Mammary microvascular endothelial cell (primary cell): ENCODE measurements at places on chromosomes 1 and 21. TPM values are rescaled to one million over a fixed set of nuclear protein-coding genes. Genes with fewer than 3 reads are reported as not detected.

Gene IL12RB2
- not detected in 2 replicates for total RNA-seq

Gene COL9A2
- 0.10 TPM in 1 of 2 replicates, not detected in the other for total RNA-seq

Gene APCS
- total RNA-seq: not detected in 2 replicates

Gene TMPRSS15
- total RNA-seq: not detected in 2 replicates

Gene PTPN22
- total RNA-seq: 3.1 TPM in 2 replicates

Gene FCRL2
- not detected in 2 replicates for total RNA-seq

Gene LCE1A
- not detected in 2 replicates for total RNA-seq

Gene MORC3
- total RNA-seq: 13.3 and 14.0 TPM in 2 replicates

Gene NBPF6
- total RNA-seq: not detected in 2 replicates

Gene FCN3
- total RNA-seq: 0.64 and 2.3 TPM in 2 replicates

Gene S100A7A
- not detected in 2 replicates for total RNA-seq

Gene PRCC
- 35.0 and 45.1 TPM in 2 replicates for total RNA-seq

Gene ANGPTL3
- not detected in 2 replicates for total RNA-seq

Gene ARHGEF19
- total RNA-seq: 3.0 and 4.8 TPM in 2 replicates

Gene LCE1E
- not detected in 2 replicates for total RNA-seq

Gene DMBX1
- total RNA-seq: not detected in 2 replicates

Gene KCNJ9
- total RNA-seq: not detected in 2 replicates

Gene ERG
- total RNA-seq: 62.9 and 65.4 TPM in 2 replicates

Gene WDR64
- total RNA-seq: not detected in 2 replicates

Gene SDF4
- total RNA-seq: 205 and 217 TPM in 2 replicates

Gene GPR161
- 9.1 and 10.5 TPM in 2 replicates for total RNA-seq

Gene AKNAD1
- not detected in 2 replicates for total RNA-seq

Gene SSX2IP
- 3.0 and 3.1 TPM in 2 replicates for total RNA-seq

Gene CLDN17
- total RNA-seq: not detected in 2 replicates

Gene SPRR2A
- not detected in 2 replicates for total RNA-seq

Gene FCRL3
- not detected in 2 replicates for total RNA-seq

Gene ZP4
- total RNA-seq: not detected in 2 replicates

Gene TNFAIP8L2
- 1.1 and 1.2 TPM in 2 replicates for total RNA-seq

Gene USP24
- total RNA-seq: 17.7 and 18.9 TPM in 2 replicates

Gene TLCD4
- total RNA-seq: 0.07 and 0.10 TPM in 2 replicates

Gene TSHB
- not detected in 2 replicates for total RNA-seq

Gene ADORA1
- not detected in 2 replicates for total RNA-seq

Gene AMY1B
- total RNA-seq: not detected in 2 replicates

Gene LMOD1
- 0.10 TPM in 1 of 2 replicates, not detected in the other for total RNA-seq

Gene CFAP141
- not detected in 2 replicates for total RNA-seq

Gene GJA4
- total RNA-seq: 0.33 and 0.98 TPM in 2 replicates

Gene AIRE
- 0.15 TPM in 1 of 2 replicates, not detected in the other for total RNA-seq

Gene JTB
- 223 and 236 TPM in 2 replicates for total RNA-seq

Gene CLDN19
- total RNA-seq: not detected in 2 replicates

Gene OLFML3
- 0.93 and 1.9 TPM in 2 replicates for total RNA-seq

Gene AADACL3
- total RNA-seq: not detected in 2 replicates

Gene FNBP1L
- 21.3 and 25.3 TPM in 2 replicates for total RNA-seq

Gene C1orf52
- total RNA-seq: 13.2 and 14.2 TPM in 2 replicates

Gene IFT25
- total RNA-seq: 16.8 and 20.9 TPM in 2 replicates

Gene SPRR2E
- not detected in 2 replicates for total RNA-seq

Gene TTC39A
- total RNA-seq: 1.1 and 5.3 TPM in 2 replicates

Gene SLC35F3
- total RNA-seq: not detected in 2 replicates

Gene TIAM1
- 0.89 and 4.4 TPM in 2 replicates for total RNA-seq

Gene VASH2
- total RNA-seq: under 0.01 and 0.27 TPM in 2 replicates

Gene CNIH4
- total RNA-seq: 53.5 and 77.5 TPM in 2 replicates

Gene ACTL8
- not detected in 2 replicates for total RNA-seq
